ENCODE measurements at places on chromosomes 11 and 22.

DNA sequence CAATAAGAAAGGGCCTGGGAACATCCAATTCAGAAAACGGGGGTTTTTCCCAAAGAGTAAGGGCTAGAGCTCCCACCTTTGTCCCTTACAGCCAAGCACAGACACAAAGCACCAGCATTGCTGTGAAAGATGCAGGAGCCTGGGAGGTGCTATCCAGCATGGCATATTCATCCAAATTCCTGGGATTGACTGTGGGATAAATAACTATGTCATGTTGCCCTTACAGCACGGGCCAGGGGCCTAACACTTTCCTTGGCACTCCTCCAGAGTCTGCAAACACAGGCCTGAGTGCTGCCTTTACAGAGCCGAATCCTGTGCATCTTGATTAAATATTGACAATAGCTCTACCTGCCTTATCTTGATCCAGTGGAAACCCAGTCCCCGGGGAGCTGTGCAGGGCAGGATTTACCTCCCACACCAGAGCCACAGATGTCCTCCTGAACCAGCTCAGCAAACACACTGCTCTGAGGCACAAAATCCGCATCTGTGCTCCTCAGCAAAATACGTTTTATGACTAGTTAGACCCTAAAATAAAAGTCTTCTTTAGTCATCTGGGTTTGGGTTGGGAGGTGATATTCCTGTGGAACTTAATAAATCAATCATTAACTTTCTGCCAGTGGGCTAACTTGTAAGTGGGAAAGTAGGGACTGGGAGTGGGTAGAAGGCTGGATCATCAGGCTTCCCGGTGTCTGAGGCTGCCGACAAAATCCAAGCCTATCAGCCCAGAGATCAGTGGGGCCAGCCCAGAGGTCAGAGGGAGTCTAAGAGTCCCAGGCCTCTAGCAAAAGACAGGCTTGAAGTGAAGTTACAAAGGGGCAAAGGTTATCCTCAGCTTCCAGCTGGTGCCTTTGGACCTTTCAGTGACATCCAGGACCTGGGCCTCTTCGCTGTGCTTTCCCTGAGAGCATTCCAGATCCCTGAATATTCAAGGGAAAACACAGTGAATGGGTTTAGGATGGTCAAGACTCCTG is 36.5 kb downstream of the POU2AF3 start:
- H3K4me3 ChIP-seq, result no peak overlapping the region
- no peak overlapping the region for H3K27ac ChIP-seq
- H3K27me3 ChIP-seq, result no peaks in the 10 kb centered on the region

DNA sequence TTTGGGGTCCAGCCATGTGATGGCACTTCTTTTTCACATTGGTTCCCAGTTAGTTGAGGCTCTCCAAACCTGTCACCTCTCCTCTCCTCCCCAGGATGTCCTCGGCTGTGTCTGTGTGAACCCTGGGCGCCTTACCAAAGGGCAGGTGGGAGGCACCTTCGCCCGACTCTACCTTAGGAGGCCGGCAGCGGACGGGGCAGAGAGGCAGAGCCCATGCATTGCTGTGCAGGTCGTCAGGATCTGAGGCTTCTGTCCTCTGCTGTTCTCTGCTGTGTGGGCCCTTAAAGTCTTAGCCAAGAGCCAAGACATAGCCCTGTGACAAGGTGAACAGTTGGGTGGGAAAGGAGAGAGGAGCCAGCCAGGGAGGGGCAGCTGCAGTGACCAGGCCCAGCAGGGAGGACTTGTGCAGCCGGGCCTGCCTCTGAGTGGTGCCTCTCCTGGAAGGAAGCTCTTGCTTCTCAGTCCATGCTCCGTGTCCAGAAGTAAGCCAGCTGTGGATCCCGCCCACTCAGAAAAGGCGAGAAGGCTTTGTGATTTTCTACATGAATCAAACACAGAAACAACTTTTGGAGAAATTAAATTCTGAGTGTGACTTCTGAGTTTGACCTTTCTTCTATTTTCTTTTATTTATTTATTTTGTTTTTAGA is 17.5 kb upstream of the CDC42EP2 start:
- no peak overlapping the region for H3K4me3 ChIP-seq
- no peaks in the 10 kb centered on the region for H3K4me1 ChIP-seq
- H3K27ac ChIP-seq, result no peak overlapping the region
- no peak for DNase-seq
- H3K36me3 ChIP-seq, result peaks cover 29% of the 10 kb centered on the region
- H3K27me3 ChIP-seq, result no peaks in the 10 kb centered on the region

GRCh38 chr11:69576069-69576782 is 64.7 kb upstream of the CCND1 start:
- H3K36me3 ChIP-seq, result no peaks in the 10 kb centered on the region
- H3K27me3 ChIP-seq, result peaks cover 28% of the 10 kb centered on the region
- no peaks in the 10 kb centered on the region for H3K4me1 ChIP-seq
- no peak for DNase-seq

GRCh38 chr11:31641477-31642062 is 132.0 kb downstream of the ELP4 start:
- H3K4me1 ChIP-seq, result no peaks in the 10 kb centered on the region
- no peak overlapping the region for H3K4me3 ChIP-seq
- H3K27ac ChIP-seq, result no peak overlapping the region
- DNase-seq, result peak; percentile 1
- no peaks in the 10 kb centered on the region for H3K36me3 ChIP-seq

GRCh38 chr11:44229098-44229497 is 80.8 kb downstream of the ALX4 start:
- no peak overlapping the region for H3K27ac ChIP-seq

DNA sequence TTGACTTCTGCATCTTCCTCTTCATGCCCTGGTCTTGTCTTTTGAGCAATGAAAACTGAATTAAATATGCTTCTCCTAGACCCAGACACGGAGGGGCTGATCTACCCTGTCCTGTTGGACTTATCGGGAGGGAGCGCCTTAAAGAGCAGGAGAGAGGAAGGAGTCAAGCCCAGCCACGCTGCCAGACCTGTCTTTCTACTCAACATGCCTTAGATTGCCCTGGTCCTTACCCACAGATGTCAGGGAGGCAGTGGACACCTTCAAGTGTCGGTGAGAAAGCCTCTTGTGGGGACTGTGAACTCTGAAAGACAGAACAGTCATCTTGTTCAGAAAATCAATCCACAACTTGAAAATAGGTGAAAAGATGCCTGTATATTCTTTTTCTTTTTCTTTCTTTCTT is 61.8 kb downstream of the IRAG1 start:
- H3K4me3 ChIP-seq, result no peak overlapping the region
- H3K4me1 ChIP-seq, result peaks cover 10% of the 10 kb centered on the region
- DNase-seq, result no peak
- H3K36me3 ChIP-seq, result no peaks in the 10 kb centered on the region

GRCh38 chr11:70301721-70302418 is 31.4 kb downstream of the PPFIA1 start:
- DNase-seq, result no peak
- H3K27ac ChIP-seq, result no peak overlapping the region
- H3K4me1 ChIP-seq, result peaks cover 15% of the 10 kb centered on the region
- H3K36me3 ChIP-seq, result peaks cover 14% of the 10 kb centered on the region

DNA sequence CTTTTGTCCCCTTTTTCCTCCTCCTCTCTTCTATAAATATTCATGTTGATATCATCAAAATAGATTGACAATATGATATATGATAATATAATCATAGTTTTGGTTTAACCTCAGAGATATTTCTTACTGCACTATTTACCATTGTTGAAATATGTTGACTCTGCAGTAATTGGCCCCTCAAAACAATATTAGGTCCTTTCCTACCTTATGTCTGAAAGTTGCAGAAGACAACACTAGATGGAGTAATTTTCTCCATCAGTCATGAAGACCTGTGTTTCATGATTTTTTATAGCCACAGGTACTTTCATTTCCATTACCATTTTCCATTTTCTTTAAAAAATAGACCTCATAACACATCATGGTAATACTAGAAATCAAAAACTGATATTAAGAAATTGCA is 284.4 kb downstream of the LUZP2 start:
- no peak overlapping the region for H3K4me3 ChIP-seq
- no peak for DNase-seq
- H3K36me3 ChIP-seq, result no peaks in the 10 kb centered on the region
- no peak overlapping the region for H3K27ac ChIP-seq

GRCh38 chr11:45752106-45752505 is 52.8 kb upstream of the SLC35C1 start:
- no peak overlapping the region for H3K27ac ChIP-seq
- DNase-seq, result no peak
- H3K4me1 ChIP-seq, result no peaks in the 10 kb centered on the region
- peaks cover 13% of the 10 kb centered on the region for H3K27me3 ChIP-seq
- no peaks in the 10 kb centered on the region for H3K36me3 ChIP-seq

- H3K4me3 ChIP-seq, result peak overlapping the region; percentile 87
- H3K36me3 ChIP-seq, result peaks cover 16% of the 10 kb centered on the region
- H3K27ac ChIP-seq, result peak overlapping the region; percentile 51
- peaks cover 53% of the 10 kb centered on the region for H3K4me1 ChIP-seq
- H3K27me3 ChIP-seq, result no peaks in the 10 kb centered on the region
Observed at GRCh38 chr22:23180893-23181720, 798 bp downstream of the BCR start.

DNA sequence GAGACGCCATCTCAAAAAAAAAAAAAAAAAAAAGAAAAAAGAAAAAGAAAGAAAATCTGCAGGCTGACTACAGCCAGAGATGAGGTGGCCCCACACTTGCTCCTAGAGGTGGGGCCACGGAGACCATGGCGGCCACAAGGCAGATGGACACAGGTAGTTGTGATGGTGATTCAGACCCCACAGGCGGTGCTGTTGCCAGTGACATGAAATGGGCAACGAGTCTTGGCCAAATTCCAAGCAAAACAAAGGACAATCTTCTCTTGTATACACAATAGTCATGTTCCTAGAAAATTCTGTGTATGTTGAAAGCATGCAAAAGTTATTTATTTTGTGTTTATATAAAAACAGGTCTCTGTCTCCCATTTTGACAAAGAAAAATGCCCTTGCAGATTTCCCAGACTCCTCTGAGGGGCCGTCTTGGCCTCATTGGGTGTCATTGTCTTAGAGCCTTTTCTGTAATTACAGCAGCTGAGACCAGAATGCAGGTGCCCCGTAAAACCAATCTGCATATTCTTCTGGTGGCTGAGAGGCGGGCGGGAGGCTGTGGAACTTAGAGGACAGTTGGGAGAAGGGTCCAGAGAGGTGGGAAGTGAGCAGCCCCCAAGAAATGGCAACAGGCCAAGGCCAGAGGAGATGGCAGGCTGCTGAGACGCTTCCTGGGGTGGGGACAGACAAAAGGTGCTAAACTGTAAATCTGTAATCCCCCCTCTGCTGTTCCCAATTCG is 22.5 kb upstream of the DAGLA start:
- no peak for DNase-seq
- H3K4me3 ChIP-seq, result no peak overlapping the region
- no peak overlapping the region for H3K27ac ChIP-seq
- no peaks in the 10 kb centered on the region for H3K36me3 ChIP-seq
- H3K27me3 ChIP-seq, result peaks cover 10% of the 10 kb centered on the region

- no peak for DNase-seq
- no peaks in the 10 kb centered on the region for H3K36me3 ChIP-seq
- no peaks in the 10 kb centered on the region for H3K27me3 ChIP-seq
- no peak overlapping the region for H3K27ac ChIP-seq
- no peak overlapping the region for H3K4me3 ChIP-seq
Observed at GRCh38 chr11:8097062-8097461, 16.1 kb downstream of the TUB start.

GRCh38 chr11:134097166-134097565 is 28.3 kb downstream of the JAM3 start:
- H3K27me3 ChIP-seq, result no peaks in the 10 kb centered on the region
- peaks cover 8% of the 10 kb centered on the region for H3K4me1 ChIP-seq
- H3K27ac ChIP-seq, result no peak overlapping the region
- no peak for DNase-seq
- H3K4me3 ChIP-seq, result no peak overlapping the region
- no peaks in the 10 kb centered on the region for H3K36me3 ChIP-seq

DNA sequence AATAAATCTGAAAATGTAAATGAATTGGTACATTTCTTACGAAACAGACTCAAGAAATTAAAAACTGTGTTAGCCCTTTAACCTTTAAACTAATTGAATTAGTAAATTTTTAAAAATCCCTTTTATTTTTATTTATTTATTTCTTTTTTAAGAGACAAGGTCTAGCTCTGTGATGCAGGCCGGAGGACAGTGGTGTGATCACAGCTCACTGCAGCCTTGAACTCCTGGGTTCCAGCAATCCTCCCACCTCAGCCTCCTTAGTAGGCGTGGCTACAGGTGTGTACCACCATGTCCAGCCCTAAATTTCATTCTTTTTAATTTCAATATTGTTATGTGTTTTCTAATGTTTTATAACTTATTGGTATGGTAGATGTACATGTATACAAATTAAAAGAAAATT is 72.6 kb downstream of the MYEOV start:
- no peak for DNase-seq
- no peak overlapping the region for H3K27ac ChIP-seq
- H3K36me3 ChIP-seq, result no peaks in the 10 kb centered on the region
- no peaks in the 10 kb centered on the region for H3K27me3 ChIP-seq
- H3K4me3 ChIP-seq, result no peak overlapping the region
- H3K4me1 ChIP-seq, result peaks cover 6% of the 10 kb centered on the region

DNA sequence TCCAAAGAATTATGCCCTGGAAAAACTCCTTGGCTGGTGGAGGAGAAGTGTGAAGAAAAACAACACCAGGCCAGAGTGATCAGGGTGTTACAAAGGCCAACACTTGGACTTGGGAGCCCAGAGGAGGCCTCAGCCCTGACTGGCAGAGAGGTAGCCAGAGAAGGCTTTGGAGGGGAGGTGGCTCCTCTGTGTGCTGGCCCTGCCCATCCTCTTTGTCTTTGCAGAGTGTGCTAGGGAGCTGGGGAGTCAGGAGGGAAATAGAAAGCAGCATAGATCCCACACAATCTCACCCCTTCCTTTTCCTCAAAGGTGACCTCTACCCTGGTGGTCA is 12.0 kb upstream of the P2RY6 start:
- H3K4me3 ChIP-seq, result no peak overlapping the region
- no peak overlapping the region for H3K27ac ChIP-seq
- no peak for DNase-seq
- no peaks in the 10 kb centered on the region for H3K36me3 ChIP-seq

DNA sequence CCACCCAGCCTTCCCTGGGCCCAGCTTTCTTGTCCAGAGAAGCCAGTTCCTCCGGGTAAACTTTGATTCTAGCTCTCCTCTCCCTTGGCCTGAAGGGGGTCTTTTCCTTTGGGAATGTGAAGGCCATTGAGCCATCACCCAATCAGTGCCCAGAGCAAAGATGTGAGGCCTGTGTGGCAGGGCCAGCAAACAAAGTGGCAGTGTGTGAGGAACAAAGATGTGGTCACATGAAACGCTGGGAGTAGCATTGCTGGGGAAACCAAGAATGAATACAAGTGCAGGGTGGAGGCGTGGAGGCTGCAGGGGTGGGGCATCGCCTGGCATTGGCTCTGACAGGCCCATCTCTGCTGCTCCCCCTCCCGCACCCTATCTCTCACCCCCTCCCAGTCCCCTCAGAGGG is 91.9 kb upstream of the BID start:
- DNase-seq, result no peak
- H3K4me3 ChIP-seq, result no peak overlapping the region
- H3K27me3 ChIP-seq, result no peaks in the 10 kb centered on the region
- H3K4me1 ChIP-seq, result peaks cover 3% of the 10 kb centered on the region
- H3K36me3 ChIP-seq, result peaks cover 4% of the 10 kb centered on the region
